Stimulated activated naive B cell treated with anti-CD40 and anti-IgM and Interleukin-4, amounts not matched to agents 10 μg/mL and 1 μg/mL and 100 μg/mL, for 72 hours (primary cell): ENCODE measurements at places on chromosomes 3 and 15.

- DNase-seq: no peak
Observed at GRCh38 chr3:58520403-58521335, 16.3 kb downstream of the ACOX2 start.

DNA sequence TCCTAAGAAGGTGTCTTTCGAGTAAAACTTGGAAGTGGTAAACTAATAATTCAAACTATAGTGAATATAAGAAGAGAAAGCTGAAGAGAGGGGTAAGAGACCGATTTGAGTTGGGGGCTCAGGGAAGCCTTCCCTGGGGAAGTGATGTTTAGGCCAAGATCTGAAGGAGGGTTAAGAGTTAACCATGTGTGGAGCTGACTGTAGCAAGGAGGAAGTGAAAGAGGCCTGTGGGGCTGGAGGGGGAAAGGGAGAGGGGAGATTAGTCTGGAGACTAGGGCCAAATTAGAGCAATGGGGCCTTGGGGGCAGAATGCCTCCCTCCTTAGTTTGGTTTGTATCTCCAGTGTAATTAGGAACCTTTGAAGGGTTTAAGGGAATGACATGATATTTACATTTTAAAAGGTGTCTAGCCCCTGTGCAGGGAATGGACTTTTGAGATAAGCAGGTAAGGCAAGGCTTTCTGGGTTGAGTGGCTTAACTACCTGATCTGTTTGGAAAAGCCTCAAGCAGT is 2.2 kb downstream of the ZNF592 start:
- DNase-seq: peak; percentile 35

DNA sequence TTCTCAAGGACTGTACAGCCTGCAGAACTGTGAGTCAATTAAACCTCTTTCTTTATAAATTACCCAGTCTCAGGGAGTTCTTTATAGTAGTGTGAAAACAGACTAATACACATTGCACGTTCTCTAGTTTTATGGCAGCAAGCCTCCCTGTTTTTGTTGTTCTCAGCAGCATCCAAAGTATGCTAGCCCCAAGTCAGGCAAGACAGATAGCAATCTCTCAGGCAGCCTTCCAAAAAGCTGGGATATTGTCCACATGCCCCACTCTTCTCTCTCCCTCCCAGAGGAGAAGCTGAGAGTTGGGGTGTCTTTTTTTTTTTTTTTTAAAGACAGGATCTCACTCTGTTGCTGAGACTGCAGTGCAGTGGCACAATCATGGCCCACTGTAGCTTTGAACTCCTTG is 130.6 kb downstream of the ISL2 start:
- DNase-seq: no peak

- no peak for DNase-seq
Observed at GRCh38 chr3:124035463-124036121, 43.7 kb upstream of the ROPN1 start.

DNA sequence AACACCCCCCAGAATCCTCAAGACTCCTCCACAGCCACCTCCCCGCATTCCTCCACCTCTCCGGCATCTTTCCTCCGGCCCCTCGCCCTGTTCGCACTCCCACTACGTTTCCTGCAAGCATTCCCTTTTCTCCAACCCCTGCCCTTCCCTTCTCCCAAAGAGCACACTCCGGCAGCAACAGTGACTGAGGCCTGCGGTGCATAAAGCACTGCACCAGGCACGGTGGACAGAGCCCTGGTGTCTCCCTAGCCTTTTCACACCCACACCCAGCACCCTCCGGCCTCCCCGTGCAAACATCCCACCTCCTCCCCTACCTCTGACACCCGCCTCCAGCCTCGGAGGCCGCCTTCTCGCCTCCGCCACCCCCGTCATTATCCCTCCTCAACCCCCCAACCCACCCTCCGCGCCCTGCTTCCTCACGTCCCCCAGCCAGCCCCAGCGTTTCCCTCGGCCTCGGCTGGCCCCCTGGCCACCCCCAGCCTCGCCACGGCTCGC is 577 bp downstream of the ZNF148 start:
- peak; percentile 21 for DNase-seq

GRCh38 chr3:52217409-52217805 is 8.0 kb downstream of the TLR9 start:
- DNase-seq: no peak

GRCh38 chr15:50275908-50276307 is 10.4 kb upstream of the HDC start:
- DNase-seq: no peak

DNA sequence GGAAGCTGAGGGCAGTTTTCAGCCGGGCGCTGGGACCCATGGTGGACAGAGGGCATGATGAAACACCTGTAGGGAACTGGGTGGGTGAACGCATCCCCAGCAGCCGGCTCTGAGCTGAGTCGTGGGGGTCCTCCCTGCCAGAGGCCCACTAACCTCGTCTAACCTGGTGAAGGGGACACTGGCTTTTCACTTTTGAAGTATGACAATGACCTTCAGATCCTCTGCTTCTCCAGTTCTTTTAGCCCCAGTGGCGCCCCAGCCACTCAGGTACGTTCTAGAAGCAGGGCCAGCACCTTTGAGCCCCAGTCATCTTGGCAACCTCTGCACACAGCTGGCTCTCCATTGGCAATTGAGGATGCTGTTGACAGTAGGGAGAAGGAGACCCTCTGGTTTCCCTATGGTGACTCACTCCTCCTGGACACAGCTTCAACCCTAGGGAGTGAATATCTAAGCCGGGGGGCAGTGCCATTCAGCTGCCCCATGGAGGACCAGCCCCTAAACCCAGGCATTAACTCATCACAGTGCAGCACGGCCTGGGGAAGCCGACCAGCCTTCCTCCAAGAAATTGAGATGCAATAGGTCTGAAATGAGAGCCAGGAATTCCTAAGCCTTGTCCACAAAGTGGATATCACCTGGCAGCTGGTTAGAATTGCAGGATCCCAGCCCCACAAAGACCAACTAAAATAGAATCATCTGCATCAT is 46.1 kb downstream of the CMTM6 start:
- DNase-seq: no peak

- no peak for DNase-seq
Observed at GRCh38 chr15:37995461-37996347, 61.3 kb downstream of the TMCO5A start.

DNA sequence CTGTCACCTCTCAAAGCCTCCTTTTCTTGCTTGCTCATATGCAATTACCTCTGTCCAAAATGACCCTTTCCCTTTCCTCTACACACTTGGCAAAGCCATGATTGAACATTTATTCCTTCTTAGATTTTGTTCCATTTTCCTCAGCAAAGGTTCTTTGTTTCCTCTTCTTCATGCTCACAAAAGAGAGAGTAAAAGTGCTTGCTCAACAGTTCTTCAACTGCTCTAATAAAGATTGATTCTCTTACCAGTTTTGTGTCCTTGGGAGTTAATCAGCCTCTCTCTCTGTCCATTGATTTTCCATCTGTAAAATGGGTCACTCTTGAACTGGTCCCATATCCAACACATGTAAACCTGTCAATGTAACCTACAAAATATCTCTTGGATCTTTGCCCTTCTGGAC is 186.4 kb downstream of the WNT5A start:
- no peak for DNase-seq

DNA sequence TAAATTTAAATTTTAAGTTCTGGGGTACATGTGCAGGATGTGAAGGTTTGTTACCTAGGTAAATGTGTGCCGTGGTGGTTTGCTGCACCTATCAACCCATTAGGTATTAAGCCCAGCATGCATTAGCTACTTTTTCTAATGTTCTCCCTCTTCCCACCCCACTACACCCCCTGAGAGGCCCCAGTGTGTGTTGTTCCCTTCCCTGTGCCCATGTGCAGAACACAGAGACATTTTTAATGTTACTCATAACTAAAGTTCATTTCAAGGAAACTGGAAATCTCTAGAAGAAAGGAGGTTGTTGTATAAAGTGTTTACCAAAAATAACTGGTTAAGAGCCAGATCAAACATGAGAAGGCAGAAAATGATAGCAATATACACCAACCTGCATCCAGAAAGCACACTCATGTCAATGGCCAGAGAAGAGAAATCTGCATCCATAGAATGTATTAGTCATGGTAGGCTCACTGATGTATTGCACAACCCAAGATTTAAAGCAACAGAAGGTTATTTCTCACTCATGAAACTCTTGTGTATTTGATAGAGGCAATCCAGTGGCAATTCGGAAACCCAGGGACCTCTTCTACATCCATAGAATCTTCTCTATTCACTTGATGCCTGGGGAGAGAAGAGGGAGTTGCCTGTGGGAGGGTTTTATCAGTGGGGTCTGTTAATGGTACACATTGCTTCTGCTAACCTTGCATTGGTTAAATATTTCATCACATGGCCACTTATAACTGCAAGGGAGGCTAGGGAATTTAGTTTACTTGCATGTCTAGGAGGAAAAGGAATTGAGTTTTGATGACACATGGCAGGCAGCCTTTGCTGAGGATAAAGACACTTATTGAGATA is 321.9 kb upstream of the RASGRP1 start:
- DNase-seq: no peak
